ENCODE measurements at places on chromosomes 7 and 10.

GRCh38 chr7:117152213-117153007 is 170.4 kb downstream of the WNT2 start:
- DNase-seq: no peak

DNA sequence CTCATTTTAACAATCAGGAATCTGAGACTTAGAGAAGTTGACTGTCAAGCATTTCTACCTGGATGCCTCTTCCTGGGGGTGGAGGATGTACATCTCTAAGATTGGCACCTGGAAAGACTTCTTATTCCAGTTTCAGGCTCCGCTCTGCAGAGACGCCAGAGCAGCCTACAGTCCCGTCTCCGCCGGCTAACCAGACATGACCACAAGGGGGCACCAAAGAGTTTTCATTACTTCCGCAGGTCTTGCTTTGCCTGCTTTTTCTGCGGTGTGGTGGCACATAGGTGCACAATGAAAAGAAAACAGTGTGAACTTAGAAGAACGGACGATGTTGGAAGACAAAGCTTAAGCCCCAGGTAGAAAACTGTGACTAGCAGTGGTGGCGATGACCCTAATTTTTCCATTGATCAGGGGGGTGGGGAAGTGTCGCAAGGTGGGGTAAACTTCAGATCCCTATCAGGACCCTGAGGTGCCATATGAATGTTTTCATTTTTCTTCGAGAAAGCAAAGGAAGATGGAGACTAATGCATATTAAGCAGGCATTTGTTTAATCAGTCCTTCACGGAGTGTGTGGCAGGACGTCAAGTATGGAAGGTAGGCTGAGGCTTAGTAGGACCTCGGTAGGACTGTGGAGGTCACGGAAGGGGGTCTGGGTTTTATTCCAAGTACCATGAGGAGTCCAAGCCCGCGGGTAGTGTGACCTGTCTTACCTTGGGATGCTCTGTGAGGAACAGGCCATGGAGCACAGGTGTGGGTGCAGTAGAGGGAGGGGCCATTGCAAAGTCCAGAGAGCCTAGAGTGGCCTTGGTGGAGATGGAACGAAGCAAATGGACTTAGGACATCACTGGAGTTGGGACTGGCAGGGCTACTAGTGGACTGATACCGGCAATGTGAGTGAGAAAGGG is 60.1 kb upstream of the SORCS3 start:
- DNase-seq: peak; percentile 84

DNA sequence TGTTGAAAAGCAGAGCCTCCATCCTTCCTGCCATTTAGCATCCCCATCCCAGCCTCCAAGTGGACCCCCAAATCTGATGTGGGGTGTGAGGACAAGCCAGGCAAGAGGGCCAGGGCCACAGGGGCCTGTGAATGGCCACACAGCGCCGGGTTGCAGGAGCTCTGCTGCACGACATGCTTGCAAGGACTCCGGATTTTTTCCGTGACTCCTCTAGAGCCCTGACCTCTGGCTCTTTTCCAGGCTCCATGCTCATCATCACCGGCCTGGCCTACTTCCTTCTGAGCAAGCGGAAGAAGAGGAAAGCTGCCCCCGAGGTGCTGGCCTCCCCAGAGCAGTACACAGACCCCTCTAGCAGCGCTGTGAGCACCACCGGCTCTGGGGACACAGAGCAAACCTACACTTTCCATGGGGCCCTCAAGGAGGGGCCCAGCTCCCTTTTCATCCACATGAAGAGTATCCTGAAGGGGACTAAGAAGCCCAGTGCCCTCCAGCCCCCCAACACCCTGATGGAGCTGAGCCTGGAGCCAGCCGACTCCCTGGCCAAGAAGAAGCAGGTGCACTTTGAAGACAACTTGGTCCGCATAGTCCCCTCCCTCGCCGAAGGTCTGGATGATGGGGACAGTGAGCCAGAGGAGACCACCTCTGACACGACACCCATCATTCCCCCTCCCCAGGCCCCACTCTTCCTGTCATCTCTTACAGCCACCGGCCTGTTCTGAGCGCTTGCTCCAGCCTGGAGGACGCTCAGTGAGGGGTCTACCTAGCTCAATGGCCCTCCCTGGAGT is 23.5 kb downstream of the TMEM72 start:
- DNase-seq: no peak

- no peak for DNase-seq
These were observed 980.0 kb downstream of the CNTNAP2 start for GRCh38 chr7:147096629-147097028.

GRCh38 chr7:158847451-158847866 is 8.9 kb upstream of the DYNC2I1 start:
- peak; percentile 39 for DNase-seq

GRCh38 chr10:102753718-102754117 is 10.0 kb downstream of the WBP1L start:
- no peak for DNase-seq

DNA sequence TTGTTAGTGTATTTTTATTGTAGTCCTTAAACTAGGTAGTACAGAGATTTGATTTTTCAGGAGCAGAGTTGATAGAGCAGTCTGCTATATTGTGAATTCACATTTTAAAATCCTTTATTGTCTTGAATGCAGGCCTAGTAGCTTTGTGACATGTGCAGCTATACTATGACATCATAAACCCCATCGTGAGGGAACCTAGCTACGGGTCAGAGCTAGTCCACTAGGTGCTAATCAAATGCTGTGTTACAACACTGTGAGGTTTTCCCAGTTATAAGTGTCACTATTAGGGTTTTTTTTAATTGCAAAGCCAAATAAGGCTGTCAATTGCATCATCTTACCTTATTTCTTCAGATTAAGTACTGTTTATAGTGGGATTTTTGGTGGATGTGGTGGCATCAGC is 40.7 kb downstream of the CREM start:
- no peak for DNase-seq

- DNase-seq: no peak
These were observed 152.8 kb downstream of the ARHGAP21 start for GRCh38 chr10:24570658-24571426.

DNA sequence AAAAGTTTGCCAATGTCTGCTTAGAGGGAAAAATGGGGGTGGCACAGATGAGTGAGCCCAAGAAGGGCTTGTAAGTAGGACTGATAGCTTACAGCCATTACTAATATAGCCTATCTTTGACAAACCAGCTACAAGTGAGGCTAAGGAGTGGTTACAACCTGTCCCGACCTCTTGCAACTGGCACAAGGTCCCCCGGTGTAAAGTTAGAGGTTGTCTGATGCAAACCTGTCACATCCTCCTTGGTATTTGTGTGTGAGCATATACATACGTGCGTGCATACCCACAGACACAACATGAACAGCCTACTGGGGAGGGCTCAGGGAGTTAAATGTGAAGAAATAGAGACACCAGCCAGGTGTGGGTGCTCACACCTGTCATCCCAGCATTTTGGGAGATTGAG is 14.6 kb downstream of the ADAP1 start:
- no peak for DNase-seq

GRCh38 chr10:33330543-33331378 is 3.7 kb downstream of the NRP1 start:
- peak; percentile 89 for DNase-seq
